ENCODE measurements at places on chromosomes 12 and 14.

- DNase-seq = no peak
These were observed 417.1 kb downstream of the AEBP2 start for GRCh38 chr12:19856389-19856788.

- DNase-seq = no peak
These were observed 1026.9 kb downstream of the LRFN5 start for GRCh38 chr14:42633504-42634095.

- no peak for DNase-seq
These were observed 2.3 kb downstream of the ETV6 start for GRCh38 chr12:11651785-11652184.

DNA sequence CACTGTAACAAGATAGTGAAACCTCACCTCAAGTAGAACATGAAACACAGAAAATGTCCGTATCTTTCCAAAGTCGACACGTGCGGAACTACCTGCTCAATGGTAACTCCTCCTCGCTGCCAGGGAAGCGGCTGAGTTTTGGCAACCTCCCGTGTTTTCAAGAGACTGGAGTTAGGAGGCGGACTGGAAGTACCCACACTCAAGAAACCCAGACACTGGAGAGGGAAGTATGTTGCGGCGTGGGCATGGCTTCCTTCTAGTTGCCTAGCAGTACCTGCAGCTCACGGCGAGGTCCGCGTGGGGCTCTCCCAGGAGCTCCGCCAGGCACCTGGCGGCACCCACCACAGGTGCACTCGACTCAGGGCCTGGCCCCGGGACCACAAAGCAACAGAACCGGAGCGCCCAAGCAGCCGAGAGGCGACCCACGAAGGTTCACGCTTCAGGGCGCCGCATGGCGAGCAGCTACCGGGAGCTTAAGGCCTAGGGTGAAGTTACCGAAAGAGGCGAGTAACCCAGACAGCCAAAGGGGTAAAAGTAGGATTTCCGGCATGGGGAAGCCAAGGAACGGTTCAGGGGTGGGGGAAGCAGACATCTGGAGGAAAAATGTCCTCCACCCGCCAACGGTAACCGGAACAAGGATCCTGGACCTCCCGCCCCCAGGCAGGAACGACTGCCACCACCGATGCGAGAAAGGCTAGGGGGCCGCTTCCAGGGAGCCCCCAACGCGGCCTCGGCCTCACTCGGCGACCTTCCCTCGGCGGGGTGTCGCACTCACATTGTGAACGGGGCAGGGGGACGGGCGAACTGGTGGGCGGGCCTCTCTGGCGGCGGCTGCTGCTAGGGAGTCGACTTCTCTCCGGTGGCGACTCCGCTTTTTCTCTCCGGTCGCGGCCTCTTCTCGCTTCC, 608 bp downstream of the PTGES3 start:
- peak; percentile 65 for DNase-seq

DNA sequence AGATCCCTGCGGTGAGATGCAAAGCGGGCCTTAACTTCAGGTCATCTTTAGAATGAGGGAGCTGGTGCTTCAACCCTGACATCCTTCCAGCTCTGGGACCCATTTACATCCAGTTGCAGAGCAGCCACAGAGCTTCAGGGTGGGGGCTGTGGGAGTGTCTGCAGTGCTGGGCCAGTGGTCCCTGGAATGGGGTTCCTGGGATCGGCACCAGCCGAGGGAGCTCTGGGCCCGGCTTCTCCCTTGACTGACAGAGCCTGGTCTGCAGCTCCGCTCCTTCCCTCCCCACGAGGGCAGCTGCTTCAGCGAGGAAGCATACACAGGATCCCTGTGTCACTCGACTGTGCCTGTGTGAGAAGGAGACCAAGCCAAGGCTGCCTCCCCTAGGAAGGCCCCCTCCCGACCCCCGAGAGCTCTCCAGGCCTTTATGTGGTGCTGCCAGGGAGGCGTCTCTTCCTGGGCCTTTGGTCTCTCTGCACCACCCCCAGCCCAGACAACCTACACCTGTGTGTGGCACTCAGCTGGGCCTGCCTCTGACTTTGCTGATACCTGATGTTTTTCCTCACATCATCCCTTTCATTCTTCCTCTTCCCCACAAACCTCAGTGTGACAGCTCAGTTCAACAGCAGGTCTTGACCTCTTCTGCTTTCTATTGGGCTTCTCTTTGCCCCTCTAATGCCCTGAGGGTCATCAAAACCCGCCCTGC, 48.1 kb upstream of the RIN3 start:
- no peak for DNase-seq

DNA sequence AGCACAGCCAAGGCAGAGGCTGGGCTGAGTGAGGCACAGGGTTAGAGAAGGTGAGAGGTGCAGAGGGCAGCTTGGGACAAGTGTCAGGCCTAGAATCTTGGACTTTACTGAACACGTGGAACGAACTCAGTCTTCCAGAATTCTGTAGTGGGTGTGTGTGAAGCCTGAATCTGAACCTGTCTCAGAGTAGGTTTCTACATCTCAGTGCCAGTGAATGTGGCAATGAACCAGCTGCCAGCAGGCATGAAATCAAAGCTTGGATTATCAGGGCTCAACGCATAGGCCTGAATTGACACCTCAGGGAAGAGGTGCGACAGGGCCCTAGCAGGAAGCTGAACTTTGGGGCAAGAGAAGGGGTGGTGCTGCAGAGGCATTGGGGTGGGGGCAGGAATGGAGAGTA, 104.6 kb downstream of the SAMD4A start:
- no peak for DNase-seq

- no peak for DNase-seq
These were observed 30.5 kb downstream of the ANAPC7 start for GRCh38 chr12:110373025-110373424.

GRCh38 chr12:20436316-20436715, 68.0 kb downstream of the PDE3A start:
- no peak for DNase-seq

DNA sequence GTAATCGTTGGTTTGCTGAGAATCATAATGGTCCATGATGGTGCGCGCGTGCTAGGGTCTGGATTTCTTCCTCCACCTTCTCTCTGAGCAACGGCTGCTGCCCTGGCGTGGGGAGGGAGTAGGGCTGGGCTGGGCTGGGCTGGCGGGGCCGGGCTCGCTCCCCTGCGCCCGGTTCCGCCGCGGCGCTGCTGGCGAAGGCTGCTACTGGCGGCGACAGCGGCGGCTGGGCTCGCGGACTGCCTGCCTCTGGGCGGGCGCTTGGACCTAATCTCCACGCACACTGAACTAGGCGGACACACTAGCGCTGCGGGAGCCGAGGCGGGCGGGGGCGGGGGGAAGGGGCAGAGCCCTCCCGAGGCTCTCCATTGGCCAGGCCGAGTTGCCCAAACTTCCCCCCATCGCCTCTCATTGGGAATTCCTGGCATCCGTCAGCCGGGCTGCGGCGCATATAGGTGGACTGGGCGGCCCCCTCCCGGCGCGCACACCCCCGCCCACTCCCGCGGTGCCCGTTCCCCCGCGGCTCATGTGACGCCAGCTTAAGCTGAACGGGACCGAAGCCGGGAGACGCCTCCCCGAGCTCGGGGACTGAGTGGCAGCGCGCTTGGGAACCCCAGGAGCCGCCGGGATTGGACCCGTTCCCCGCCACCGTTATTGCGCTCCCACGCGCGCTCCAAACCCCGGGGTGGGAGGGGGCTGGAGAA, at the start of gene ACTN1:
TSS of gene ACTN1 (minus strand) at position 282 of the 701 bp plus-strand sequence. CDS start at position 36, 246 bp downstream.
- peak; percentile 76 for DNase-seq

DNA sequence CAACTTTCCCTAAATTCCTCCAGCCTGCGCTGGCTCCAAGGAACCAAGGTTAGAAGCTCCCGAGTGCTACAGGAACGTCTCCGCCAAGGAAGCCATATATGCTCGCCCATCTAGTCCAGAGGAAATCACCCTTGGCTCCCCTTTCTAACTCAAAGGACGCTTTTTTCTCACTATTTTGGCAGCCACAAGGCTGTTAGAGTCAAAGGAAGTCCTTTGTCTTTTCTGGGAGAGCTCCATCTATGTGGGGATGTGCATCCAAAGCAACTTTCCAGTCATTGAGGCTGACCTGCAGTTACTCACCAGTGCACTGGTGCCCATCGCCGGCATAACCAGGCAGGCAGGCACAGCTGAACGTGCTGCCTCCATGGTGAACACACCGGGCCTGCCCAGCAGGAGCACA, 37.6 kb downstream of the RTRAF start:
- no peak for DNase-seq

DNA sequence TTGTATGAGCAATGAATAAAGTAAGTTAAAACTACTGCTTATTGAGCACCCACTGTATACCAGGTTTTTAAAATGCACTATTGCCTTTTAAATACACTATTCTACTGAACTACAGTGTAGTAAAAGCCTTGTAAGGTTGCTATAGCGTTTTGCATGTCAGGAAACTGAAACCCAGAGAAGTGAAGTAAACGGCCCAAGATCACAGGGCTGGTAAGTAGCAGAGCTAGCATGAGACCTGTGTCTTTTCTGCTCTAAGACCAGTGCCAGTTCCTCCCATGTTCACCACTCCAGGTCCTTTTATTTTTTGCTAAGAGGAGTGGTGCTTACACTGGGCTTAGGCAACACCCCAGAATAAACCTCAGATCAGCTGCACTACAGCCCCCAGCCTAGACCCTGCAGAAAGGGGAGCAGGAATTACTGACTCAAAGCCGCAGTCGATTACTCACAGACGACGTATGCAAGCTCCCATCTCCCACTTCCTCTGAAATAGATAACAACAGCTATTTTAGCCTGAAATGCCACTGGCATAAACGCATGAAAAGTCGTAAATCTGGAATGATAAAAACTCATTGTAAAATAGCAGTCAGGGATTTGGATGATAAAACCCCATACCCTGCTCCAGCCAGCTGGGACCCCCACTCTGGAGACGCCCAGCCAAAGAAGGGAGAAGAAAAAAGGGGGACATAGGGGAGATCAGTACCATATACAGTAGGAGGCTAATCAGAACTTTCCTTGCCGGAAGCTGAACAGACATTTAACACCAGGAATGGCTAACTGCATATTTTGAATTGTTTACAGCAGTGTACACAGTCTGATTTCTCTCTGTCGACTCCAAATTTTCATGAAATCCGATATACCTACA, 108.3 kb downstream of the NUAK1 start:
- DNase-seq = no peak

GRCh38 chr12:66693901-66694513, 15.1 kb upstream of the GRIP1 start:
- peak; percentile 14 for DNase-seq

DNA sequence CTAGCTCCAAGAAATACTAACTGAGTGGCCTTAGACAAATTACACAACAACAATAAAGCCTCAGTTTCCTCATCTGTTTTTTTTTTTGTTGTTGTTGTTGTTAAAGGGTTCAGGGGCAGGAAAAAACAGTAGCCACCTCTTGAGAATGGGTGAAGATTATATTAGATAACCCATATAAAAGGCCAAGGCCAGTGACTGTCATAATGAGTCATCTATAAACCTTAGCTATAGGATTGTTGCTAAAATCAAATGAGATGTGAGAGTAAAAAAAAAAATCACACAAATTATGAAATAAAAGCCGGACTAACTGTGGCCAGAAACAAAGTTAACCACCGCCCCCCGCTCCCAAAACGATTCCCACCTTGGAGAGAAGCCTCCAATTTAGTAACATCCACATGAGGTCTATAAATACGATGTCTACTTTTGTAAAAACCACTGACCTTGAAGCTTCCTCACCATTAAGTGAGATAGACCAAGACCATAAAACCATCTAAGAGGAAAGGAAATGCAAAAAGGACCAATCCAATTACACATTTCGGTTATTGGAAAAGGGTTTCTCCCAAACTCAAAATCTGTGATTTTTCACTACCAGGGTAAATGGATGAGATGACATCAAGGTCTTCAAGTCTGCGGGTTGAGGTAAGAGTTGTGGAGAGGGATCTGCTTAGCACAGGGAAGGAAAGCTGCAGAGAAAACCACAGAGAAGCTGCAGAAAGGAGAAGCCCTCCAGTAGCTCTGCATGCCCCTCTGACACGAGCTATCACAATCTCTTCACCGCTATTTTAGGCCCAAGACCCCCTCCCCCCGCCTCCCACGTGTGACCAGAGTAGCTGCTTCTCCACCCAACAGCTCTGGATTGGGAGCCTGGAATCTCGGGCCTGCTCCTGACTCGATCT, 1.0 kb downstream of the NAA25 start:
- DNase-seq = peak; percentile 45

DNA sequence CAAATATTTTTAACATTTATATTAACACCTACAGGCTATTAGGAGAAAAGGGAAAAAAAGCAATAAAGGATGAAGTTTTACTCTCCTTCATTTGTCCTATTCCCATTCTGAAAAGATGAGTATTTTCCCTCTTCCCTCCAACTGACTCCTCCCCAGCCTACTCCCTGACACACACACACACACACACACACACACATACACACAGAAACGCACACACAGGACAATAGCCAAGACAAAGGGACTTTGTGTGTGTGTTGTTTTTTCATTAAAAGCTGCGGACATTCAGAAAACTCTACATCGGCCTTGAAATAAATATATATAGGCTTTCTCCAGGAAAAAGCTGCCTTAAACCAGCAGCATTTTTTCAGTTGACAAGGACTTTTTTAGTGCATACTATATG, 74.8 kb downstream of the PRKAB1 start:
- DNase-seq = no peak

DNA sequence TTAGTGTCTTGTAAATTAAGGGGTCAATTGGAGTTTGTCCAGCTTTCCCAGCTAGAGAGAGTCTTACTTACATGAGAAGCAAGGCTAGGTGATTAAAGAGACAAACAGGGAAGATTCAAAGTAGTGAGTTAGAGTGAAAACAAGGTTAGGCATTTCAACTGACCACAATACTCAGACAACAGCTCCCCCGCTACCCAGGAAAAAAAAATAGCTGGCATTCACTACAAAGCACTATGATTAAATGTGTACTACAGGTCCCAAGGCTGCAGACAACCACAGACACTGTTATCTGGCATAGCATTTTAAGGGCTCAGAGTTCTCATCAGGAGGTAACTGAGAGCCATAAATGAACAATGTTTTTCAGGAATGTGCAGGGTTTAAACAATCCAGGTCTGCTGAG, 680.9 kb downstream of the TMEM121 start:
- DNase-seq = no peak

DNA sequence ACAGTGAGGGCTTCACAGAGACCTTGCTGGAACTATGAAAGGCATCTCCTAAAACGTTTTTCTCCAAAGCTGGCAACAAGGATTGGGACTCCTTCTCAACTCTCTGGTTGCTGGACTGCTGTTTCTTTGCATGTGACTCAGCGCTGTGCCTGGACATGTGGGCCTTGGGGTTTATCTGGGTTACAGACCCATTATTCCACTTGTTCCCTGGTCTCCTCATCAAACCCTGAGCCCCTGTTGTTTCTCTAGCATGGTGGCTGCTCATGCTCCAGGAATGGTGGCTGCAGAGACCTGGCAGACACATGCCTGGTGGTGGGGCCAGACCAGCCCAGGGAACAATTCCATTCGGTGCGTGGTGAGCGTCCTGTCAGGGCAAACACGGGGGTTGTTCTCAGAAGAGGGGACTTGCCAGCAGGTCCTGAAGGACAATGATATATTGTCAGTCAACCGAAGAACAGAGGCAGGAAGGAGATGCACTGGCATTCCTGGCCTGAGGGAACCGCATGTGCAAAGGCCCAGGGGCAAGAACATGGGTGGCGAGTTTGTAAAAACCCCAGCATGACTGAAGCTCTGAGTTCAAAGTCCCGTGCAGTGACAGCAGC, 320.1 kb upstream of the RTL1 start:
- no peak for DNase-seq

- no peak for DNase-seq
These were observed 30.6 kb upstream of the TRHDE start for GRCh38 chr12:72241552-72241951.

- no peak for DNase-seq
These were observed 65.8 kb downstream of the RESF1 start for GRCh38 chr12:32024884-32025592.

GRCh38 chr12:48580831-48581230, 11.0 kb upstream of the LALBA start:
- DNase-seq = no peak

Data from activated naive CD4-positive, alpha-beta T cell treated with anti-CD3 and anti-CD28 coated beads, Interleukin-2, amount 50 U/mL, for 16 hours (primary cell).